ENCODE measurements at places on chromosomes 3 and 15.

DNA sequence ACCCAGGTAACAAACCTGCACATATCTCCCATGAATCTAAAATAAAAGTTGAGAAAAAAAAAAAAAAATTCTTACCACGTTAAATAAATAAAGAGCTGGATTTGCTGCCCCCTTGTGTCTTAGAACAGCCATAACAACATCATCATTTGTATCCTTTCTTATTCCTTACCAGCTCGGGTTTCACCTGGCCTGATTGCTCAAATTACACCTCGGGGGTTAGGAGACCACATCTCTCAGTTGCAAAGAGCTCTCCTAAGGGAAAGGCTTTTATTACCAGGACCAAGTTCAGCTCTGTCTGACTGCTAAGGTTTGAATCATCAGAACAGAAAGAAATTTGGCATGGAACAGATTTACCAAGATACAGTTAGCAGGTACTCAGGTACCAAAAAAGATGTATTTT lies 25.8 kb upstream of the RPL39L start:
- peak; percentile 67 for DNase-seq

DNA sequence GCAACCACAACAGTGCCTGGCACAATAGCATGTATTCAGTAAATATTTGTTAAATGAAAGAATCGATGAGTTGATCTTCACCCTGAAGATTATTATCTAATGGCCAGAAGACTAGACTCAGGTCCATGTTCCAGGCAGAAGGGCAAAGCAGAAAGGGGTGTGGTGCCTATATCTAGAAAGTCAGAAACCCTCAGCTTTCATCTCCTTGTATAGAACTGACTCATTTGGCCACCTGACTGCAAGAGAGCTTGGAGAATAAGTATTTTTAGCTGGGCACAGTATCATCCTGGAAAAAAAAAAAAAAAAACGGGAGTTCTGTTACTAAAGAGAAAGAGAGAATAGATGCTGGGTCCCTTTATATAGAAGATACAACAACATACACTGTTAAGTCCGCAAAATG lies 69.7 kb upstream of the SPRED1 start:
- no peak for DNase-seq

DNA sequence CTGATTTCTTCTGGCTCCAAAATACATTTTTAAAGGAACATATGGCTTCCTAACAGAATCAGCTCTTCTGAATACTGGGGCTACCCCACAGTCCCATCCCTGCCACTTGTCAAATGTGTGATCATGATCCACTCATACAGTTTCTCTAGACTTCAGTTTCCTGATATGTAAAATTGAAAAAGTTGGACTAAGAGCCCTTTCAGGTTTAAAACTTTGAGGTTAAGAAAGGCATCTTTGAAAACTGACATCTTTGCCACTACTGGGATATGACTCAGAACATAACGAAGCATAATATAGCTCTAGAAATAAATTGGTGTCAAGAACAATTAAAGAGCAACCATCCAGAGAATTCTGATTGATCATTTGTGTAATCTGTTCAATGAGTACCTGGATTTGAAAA lies 248.3 kb downstream of the IL5RA start:
- DNase-seq: no peak

DNA sequence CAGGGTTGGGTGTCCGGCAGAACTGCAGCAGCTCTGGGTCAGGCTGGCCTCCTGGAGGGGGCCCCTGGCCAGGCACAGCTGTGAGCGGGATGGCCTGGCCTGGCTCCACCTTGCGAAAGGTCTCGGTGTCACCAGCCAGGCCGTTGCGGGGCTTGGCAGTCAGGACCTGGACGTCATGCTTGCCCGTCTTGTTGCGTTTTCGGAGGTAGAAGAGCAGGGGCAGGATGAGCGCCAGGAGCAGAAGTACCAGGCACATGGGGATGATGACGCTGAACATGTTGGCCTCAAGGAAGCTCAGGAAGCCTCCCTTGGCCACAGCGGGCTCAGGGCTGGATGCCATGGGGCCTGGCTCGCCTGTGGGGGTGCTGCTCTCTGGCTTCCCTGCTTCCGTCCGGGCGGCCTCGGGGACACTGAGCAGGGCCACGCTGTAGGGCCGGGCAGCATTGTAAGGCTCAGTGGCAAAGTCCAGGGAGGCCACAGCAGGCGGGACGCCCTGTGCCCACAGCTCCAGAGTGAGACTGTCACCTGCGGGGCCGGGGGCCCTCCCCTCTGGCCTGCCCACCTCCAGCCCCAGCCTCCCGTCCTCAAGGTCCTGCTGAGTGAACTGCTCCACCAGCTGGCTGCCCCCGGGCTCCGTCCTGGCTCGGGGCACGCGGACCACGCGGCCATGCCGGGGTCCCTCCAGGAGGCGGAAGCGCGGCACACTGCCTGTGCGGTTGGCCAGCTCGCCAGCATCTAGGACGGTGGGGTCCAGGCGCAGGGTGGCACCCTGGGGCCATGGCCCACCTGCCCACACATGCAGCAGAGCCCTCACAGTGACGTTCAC lies 28.1 kb downstream of the SNX33 start:
- DNase-seq: no peak

DNA sequence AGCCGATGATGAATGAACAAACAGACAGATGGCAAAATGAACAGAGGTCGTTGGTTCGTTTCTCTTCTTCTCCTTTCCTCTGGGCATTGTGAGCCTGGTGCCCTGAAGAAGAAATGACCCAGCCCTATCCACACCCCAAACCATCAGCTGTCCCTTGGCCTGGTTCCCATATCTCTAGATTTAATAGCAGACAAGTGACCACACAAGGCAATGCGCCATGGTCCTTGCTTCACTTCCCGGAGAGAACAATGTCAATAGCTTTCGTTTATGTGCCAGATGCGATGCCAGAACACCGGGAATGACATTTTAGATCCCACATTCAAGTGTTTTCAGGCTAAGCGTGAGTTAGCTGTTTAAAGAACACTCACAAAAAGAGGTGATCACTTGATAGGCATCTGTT lies 17.7 kb downstream of the POC1A start:
- DNase-seq: peak; percentile 17

- no peak for DNase-seq
Observed at GRCh38 chr15:50009634-50010033, 109.4 kb downstream of the ATP8B4 start.

DNA sequence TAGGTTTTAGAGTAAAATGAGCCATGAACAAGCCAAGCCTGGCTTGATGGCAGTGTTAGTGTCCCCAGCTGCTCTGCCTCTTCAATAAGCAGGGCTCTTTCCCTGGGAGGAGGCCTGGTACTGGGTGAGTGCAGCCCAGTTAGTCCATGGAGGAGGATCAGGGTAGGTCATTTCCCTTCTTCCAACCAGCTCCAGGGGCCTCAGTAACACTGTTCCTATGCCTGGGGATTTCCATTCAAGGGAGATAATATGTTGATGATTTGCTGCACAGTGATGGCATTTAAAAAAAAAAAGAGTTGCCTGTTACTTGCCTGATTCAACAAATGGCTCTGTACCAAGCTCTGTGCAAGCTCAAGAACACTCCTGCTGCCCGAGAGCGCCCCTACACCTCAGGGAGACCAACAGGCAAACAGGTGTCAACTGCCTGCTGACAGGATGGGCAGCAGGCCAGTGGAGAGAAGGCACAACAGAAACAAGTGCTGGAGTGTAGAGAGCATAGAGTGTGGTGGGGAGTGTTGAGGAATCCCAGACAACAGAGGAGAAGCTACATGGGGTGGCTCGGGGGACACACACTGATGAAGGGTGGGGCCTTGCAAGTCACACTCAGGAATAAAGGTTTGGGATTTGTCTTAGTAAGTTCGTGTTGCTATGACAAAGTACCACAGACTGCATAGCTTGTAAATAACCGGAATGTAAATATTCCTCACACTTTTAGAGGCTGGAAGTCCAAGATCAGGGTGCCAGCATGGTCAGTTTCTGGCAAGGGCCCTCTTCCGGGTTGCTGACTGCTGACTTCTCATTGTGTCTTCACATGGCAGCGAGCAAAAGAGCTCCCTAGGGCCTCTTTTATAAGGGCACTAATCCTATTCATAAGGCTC lies 78.6 kb upstream of the PXYLP1 start:
- DNase-seq: no peak

GRCh38 chr15:40747685-40748631 lies 7.1 kb downstream of the RMDN3 start:
- DNase-seq: no peak

DNA sequence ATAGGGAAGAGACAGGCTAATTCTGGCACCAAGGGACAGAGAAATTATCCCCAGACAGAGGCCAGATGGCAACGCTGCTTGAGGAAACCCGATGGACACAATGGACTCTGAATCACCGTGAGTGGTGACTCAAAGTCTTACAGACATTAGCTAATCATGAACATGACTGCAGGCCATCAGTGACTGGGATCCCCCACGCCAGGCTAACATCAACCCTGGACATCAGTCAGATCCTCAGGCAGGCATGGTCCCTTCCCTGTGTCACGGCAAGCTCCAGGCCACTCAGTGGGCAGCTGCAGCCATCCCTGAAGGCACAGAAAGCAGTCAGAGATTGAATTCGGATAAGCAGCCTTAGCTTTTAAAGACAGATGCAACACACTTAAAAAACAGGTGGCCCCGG lies 23.8 kb upstream of the OXTR start:
- DNase-seq: peak; percentile 91

DNA sequence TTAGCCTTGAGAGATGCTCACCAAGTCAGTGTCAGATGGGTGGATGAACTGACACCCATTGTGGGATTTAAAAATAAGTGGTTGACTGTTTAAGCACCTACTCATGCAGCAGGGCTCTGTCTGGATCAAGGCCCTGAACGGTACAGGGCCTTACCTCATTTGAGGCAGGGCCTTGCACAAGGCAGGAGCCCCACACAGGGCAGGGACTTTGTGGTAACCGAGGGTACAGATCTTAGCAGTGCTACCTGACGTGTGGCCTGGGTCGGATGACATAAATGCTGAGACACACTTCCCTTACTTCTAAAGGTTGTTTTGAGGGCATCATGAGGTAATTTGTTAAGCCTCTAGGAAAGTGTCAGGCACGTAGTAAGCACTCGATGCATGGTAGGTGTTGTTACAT lies 59.5 kb upstream of the PLXNA1 start:
- no peak for DNase-seq

- DNase-seq: peak; percentile 21
Observed at GRCh38 chr15:55823699-55824340, 80.9 kb upstream of the PRTG start.

DNA sequence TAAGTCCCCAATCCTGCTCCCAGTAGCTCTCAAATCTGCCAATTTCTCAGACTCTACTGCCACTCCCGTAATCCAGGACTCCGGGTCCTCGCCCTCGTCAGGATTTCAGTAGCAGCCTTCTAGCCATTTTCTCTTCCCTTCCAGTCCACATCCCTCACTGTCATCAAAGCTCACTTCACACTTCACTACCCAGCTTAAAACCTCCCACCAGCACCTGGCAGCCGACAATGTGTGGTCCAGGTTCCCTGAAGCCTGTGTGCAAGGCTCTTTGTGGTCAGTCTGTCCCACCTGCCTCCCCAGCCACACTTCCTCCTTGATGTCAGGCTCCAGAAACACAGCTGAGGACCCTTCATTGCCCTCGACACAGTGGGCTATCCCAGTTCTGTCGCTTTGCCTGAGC lies 304.5 kb upstream of the ROPN1 start:
- DNase-seq: no peak

- DNase-seq: peak; percentile 80
Observed at GRCh38 chr3:133930341-133930933, 34.8 kb upstream of the RAB6B start.

- DNase-seq: no peak
Observed at GRCh38 chr15:82715003-82715402, 5.3 kb upstream of the AP3B2 start.

DNA sequence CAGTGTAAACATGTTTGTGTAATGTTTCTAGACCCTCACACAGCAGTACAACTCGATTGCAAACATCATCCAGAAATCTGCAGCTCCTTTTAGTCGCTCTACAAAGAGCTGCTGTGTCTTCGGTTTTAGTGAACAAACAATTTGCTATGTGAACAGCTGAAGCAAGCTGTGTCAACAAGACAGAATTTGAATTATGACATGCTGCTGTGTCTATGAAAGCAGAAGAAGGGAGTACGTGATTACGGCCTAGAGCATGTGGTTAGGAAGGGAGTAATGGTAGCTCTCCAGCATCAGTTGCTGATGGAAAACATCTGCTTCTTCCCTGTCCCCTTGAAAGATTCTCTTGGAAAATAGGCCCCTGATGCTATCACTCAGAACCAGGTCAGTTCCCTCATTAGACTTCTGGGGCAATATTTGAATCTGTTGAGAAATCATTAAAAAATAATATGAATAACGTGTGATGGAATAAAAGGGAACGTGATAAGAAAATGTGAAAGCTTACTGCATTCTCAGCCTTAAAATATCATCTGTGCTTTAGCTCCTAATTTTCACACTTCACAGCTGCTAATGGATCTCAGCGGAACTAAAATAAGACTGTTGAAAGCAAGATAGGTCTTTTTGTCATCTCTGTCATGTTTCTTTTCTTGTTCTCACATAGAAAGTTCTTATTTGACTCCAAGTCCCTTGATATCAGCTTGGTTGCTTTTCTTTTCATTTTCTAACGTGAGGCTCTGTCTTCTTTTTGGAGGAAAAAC lies 891.5 kb downstream of the ROBO2 start:
- no peak for DNase-seq
